ENCODE measurements at places on chromosomes 4 and X.

GRCh38 chrX:24241822-24242648 lies 71.8 kb downstream of the SUPT20HL2 start:
- peak; percentile 1 for DNase-seq

GRCh38 chrX:14843666-14844065 lies 29.2 kb downstream of the FANCB start:
- no peak for DNase-seq

GRCh38 chr4:8772499-8773123 lies 99.0 kb downstream of the HMX1 start:
- no peak for DNase-seq

DNA sequence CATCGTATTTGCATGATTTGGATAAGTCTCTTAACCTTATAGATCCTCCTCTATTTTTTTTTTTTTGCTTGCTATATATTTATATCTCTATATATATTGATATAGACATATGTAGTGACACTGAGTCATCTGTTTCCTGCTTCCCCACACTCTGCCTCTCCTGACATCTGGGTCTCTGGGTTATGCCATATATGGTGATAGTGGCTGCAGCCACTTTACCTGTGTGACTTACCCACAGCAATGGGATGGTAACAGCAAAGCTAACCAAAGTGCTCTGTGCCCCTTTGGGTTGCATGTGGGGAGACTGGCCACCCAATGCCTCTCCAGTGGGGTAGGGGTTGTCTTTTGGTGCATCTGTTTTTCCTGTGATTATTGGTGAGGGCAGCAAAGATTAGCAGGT lies 14.5 kb downstream of the CMC4 start:
- no peak for DNase-seq

DNA sequence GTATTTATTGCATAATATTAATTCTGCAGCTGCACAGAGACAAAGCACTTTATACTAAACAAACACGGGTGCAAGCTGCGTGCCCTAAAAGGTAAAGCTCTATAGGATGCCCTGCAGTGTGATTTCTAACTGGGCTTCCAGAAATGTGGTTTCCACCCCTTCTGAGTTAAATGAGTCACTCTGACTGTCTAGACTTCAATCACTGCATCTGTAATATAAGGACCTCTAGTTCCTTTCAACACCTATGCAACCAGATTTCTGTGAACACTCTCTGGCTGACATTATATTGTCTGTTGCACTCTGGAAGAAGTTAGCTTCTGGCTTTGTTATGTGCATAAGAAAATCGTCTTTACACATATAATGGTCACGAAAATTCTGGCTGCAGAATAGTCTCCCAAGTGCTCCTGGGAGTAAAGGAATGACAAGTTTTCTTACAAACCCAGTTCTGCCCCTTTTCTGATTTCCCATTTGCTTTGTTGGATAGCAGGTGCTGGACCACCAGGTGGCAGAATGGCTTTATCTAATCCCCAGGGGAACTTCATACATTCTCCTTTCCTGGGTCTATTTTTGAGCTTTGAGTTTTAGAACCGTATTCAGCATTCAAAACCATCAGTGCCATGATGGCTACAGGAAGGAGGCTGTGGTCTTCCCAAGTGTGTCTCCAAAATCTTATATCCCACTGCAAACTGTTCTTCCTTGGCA lies 842.2 kb downstream of the STIM2 start:
- DNase-seq: peak; percentile 11

- DNase-seq: no peak
Observed at GRCh38 chr4:186347743-186348142, 81.8 kb downstream of the F11 start.

- DNase-seq: no peak
Observed at GRCh38 chr4:31283679-31284078, 563.5 kb downstream of the PCDH7 start.

DNA sequence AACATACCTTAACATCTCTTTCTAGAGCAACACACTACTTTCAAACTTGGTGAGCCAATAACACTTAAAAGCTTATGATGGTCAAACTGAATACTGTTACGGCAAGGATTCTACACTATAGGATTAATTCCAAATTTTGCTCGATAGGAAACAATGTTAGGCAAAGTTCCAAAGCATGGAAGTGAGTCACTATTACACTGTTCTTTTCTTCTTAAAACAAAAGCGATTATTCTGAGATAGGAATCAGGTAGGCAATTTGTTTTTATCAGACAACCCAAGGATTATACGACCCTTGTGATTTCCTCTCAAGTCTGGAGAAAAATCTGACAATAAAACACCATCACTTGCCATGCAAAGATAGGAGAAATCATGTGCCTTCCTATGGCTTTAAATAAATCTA lies 81.5 kb downstream of the HUWE1 start:
- no peak for DNase-seq

GRCh38 chrX:16711893-16712547 lies 449 bp downstream of the CTPS2 start:
- DNase-seq: no peak

Data from NCI-H510A (cell line).